Aortic smooth muscle cell (primary cell): ENCODE measurements at places on chromosomes 3 and 15. TPM values are rescaled to one million over a fixed set of nuclear protein-coding genes. Genes with fewer than 3 reads are reported as not detected.

ACKR2 gene
- total RNA-seq: 0.06 and 0.26 TPM in 2 replicates

SLC35A5 gene
- 41.6 and 43.0 TPM in 2 replicates for total RNA-seq

CHRNA5 gene
- 0.13 and 0.31 TPM in 2 replicates for total RNA-seq

FMN1 gene
- 0.12 and 0.13 TPM in 2 replicates for total RNA-seq

GOLGA6D gene
- not detected in 2 replicates for total RNA-seq

C3orf22 gene
- total RNA-seq: not detected in 2 replicates

ARID3B gene
- 1.6 and 1.8 TPM in 2 replicates for total RNA-seq

IL17RB gene
- not detected in 2 replicates for total RNA-seq

COMMD2 gene
- total RNA-seq: 24.6 and 31.1 TPM in 2 replicates

GUCA1C gene
- total RNA-seq: not detected in 2 replicates

SCG5 gene
- 8.1 and 11.1 TPM in 2 replicates for total RNA-seq

NEK10 gene
- total RNA-seq: 26.4 and 36.9 TPM in 2 replicates

DET1 gene
- 3.8 and 4.9 TPM in 2 replicates for total RNA-seq

THBS1 gene
- 134 and 277 TPM in 2 replicates for total RNA-seq

MYO5C gene
- 0.50 and 0.53 TPM in 2 replicates for total RNA-seq

ERICH6 gene
- 0.06 and 0.13 TPM in 2 replicates for total RNA-seq

TNFSF10 gene
- total RNA-seq: 2.6 and 3.3 TPM in 2 replicates

PDZRN3 gene
- 53.7 and 59.6 TPM in 2 replicates for total RNA-seq

HHLA2 gene
- total RNA-seq: not detected in 2 replicates

PRR20G gene
- total RNA-seq: not detected in 2 replicates

CFAP92 gene
- not detected in 2 replicates for total RNA-seq

COL8A1 gene
- total RNA-seq: 7.2 and 34.6 TPM in 2 replicates

CSPG4 gene
- total RNA-seq: 23.8 and 58.4 TPM in 2 replicates

EIF4G1 gene
- total RNA-seq: 374 and 376 TPM in 2 replicates

ITIH4 gene
- 2.6 and 4.8 TPM in 2 replicates for total RNA-seq

ALDH1A2 gene
- total RNA-seq: 3.3 and 7.0 TPM in 2 replicates

CHRM5 gene
- total RNA-seq: under 0.01 TPM in 1 of 2 replicates, not detected in the other

IGDCC3 gene
- not detected in 2 replicates for total RNA-seq

CYP8B1 gene
- not detected in 2 replicates for total RNA-seq

HEMK1 gene
- 10.3 and 16.4 TPM in 2 replicates for total RNA-seq

IGSF11 gene
- total RNA-seq: under 0.01 TPM in 1 of 2 replicates, not detected in the other

CTXND1 gene
- total RNA-seq: not detected in 2 replicates

IL17RE gene
- total RNA-seq: 3.5 and 4.4 TPM in 2 replicates

MUC4 gene
- total RNA-seq: not detected in 2 replicates

MELTF gene
- 1.7 and 5.2 TPM in 2 replicates for total RNA-seq
